ENCODE measurements at places on chromosomes 7 and 10. TPM values are rescaled to one million over a fixed set of nuclear protein-coding genes. Genes with fewer than 3 reads are reported as not detected.

Gene CPEB3
- 7.2 TPM for total RNA-seq

Gene KCNH2
- total RNA-seq: 16.5 TPM

Gene HOXA11
- total RNA-seq: not detected

Gene SLC13A1
- total RNA-seq: not detected

Gene TFR2
- 1.3 TPM for total RNA-seq

DNA sequence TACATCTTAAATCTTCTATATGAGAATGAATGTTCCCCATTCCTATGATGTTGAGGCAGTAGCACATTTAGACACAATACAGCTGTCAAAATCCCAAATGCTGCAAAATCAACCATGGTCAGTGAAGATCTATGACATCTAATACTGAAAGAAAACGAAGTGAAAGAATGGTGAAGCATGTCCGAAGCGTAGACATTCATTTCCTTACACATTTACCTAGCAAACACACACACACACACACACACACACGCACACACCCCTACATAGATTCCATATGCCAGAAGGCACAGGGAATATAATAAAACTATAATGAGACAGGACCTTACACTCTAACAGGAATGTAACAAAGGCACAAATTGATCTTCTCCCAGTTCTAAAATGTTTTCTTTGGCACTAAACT is 32.5 kb downstream of the CCDC6 start:
- DNase-seq: no peak

DNA sequence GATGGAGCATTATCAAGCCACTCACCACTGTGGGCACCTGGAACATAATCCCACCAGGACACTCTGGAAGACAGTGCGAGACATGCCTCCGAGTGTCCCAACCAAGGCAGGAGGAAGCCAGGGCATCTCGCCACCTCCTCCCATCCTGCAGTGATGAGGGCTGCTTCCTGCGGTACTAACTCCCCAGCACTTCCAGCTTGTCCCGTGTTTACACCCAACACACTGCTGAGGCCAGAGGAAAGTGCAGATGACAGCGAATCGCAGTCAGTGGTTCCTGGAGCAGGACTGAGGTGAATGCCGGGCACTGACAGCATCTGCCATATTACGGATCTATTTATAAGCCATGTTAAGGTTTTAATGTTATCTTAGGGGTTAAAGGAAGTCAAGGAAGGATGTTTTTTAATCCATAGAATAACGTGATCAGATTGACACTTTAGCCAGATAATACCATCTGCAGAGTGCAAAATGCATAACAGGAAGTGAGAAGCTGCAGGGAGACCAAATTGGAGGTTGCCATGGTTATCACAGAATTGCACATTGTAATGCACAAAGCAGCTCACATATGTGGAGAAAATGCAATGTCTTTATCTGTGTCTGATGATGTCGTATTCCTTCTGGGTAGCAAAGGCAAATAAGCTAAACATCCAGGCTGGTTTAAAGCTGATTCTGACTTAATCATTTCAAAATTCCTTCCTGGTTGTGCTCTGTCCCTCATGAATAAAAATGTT is 314.1 kb upstream of the C7orf33 start:
- no peak for DNase-seq

DNA sequence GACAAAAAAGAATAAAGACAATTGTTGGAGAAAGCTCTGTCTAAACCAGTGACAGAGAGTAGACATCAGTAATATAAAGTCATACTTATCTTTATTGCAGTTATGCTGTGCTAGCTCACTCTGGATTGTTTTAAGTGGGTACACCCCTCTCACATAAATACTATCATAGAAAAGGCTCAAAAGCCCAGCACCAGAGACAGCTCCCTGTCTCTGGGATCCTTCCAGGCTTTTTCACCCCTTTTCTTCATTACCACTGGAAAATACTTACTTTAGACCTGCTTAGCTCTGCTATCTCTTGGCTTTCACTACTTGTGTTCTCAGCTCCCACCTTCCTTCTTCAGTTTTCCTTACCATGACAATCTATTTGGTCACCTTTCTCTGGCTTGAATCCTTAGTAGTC is 259.1 kb upstream of the MINDY3 start:
- DNase-seq: no peak

DNA sequence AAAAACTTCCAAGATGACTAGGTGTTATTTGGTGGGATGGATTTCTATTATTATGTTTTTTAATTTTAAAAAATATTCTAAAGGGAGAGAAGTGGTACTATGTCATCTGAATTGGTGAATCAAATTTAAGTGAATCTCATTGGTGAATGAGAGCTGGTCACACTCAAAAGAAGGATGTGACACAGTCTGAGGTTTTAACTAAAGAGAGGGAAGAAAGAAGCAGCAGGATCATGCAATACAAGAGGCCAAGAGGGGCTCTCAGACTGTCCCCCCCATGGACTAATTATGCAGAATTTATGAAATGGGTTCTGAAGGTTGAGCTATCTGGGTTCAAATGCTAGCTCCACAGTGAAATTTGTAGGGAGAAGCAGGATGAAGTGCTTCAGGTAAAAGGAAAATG is 16.2 kb downstream of the MACC1 start:
- no peak for DNase-seq

DNA sequence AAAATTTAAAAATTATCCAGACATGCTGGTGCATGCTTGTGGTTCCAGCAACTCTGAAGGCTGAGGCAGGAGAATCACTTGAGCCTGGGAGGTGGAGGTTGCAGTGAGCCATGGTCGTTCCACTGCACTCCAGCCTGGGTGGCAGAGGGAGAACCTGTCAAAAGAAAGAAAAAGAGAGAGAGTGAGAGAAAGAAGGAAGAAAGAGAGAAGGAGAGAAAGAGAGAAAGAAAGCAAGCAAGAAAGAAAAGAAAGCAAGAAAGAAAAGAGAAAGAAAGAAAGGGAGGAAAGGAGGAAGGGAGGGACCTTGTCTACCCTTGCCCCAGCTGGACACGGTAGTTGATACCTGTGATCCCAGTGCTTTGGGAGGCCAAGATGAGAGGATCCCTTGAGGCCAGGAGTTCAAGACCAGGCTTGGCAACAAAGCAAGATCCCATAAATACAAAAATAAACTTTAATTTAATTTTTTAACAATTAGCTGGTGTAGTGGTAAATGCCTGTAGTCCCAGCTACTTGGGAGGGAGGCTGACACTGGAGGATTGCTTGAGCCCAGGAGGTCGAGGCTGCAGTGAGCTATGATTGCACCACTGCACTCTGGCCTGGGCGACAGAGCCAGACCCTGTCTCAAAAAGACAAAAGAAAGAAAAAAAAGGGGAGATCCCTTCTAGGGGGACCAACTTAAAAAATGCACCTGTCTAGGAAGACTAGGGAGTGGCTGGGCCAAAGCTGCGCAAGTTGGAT is 9.2 kb downstream of the NYAP1 start:
- no peak for DNase-seq

DNA sequence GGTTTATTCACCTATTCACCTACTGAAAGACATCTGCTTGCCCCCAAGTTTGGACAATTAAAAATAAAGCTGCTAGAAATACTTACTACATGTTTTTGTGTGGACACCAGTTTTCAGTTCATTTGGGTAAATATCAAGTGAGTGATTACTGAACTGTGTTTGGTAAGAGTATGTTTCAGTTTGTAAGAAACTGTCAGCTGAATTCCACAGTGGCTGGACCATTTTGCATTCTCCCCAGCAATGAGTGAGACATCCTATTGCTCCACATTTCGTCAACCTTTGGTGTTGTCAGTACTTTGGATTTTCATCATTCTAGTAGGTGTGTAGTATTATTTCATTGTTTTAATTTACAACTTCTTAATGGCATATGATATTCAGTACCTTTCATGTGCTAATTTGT is 17.4 kb upstream of the IKZF1 start:
- DNase-seq: no peak

GRCh38 chr10:47008769-47009168 is 97.5 kb downstream of the PTPN20 start:
- no peak for DNase-seq

- no peak for DNase-seq
Measured at GRCh38 chr10:70063418-70064098, 10.9 kb downstream of the MACROH2A2 start.

DNA sequence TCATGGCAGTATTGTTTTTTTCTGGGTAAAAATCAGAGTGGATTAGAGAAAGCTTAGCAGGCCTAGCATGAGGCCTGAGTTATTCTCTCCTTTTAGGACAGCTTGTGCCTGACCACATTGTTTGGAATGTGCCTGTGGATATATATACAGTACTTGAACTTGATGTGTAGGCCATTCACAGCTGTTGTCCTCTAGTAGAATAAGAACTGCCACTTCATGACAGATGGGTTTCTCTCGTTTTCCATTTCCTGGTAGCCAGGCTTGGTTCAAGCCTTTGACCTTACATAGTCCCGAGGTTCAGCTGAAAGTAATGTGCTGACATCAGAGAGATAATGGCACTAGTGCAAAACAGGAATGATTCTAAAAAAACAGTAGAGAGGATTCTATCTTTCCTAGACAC is 473.9 kb downstream of the AUTS2 start:
- DNase-seq: peak; percentile 80
